ENCODE measurements at places on chromosomes 11 and 22.
A peak's percentile ranks its signal among the peaks of the same experiment; 100 is the strongest.

- no peak for DNase-seq
Observed at GRCh38 chr11:65576232-65576866, 496 bp downstream of the EHBP1L1 start.

GRCh38 chr22:19776433-19777031 lies 16.0 kb downstream of the TBX1 start:
- no peak for DNase-seq

GRCh38 chr22:47048123-47049077 lies 285.9 kb downstream of the TBC1D22A start:
- no peak for DNase-seq

- peak; percentile 37 for DNase-seq
Observed at GRCh38 chr11:57515332-57516060, at the start of gene SLC43A1. TSS of gene SLC43A1 (minus strand) at chr11:57515702. CDS start at chr11:57514111, 1,591 bp downstream.

DNA sequence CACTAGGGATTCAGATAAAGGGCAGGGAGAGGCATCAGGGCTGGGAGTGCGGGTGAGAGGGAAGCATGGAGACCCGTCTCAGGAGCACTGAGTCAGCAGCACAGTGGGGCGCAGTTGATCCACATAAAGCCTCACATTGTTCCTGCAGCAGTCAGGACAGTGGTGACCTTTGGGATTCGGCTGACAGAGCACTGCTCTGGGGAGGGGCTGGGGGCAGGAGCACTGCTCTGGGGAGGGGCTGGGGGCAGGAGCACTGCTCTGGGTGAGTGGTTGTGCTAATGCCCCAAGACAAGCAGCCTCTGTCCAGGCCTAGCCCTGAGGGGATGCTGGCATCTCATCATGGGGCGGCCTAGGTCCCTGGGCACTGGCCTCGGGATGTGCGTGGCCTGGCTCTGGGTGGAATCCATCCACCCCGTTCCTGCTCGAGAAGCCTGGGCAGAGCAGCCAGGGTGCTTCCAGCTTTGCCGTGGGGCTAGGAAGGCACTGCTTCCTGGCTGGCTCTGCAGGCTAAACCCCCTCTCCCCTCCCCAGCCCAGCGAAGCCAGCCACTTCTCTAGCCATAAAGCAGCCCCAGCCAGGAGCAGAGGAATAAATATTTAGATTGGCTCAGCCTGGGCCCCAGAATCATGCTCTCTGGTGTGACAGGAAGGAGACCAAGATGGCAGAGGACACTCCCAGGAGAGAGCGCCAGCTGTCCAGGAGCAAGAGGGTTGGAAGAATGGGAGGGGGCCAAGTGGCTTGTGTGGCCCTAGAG lies 7.3 kb downstream of the OAF start:
- no peak for DNase-seq

GRCh38 chr22:26725012-26725676 lies 67.8 kb downstream of the MIAT start:
- DNase-seq, result no peak

- DNase-seq, result no peak
Observed at GRCh38 chr11:126083829-126084607, 21.4 kb upstream of the CDON start.

GRCh38 chr11:122786896-122787295 lies 51.4 kb upstream of the CRTAM start:
- DNase-seq, result no peak

DNA sequence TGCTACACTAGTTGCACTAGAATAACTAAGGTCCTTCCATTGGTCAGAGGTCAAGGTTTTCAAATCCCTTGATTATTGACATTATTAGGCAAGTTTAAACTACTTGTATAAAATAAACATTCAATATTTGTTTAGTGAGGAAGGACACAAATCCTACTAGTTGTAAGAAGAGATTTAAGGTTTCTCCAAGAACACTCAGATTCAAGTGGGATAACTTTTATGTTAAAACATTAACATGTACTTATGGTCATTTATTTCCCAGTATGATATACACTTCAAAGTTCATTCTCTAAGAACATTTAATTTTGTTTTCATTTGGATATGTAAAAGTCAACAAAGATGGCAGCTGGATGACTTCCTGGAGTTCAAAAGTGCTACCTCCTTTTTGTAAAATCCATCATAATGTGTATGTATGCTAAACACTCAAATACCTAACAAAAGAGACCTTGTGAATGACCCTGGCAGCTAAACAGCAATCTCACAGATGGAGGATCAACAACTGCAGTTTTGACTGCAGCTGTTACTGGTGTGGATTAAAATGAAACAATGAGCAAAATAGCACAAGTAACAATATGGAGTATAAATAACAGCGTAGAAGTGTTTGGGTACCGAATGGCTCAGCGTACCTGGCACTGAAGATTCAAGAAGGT lies 1.5 kb downstream of the CCDC90B start:
- no peak for DNase-seq
